KG1 (cell line): ENCODE measurements at places on chromosomes 1 and 21.
A peak's percentile ranks its signal among the peaks of the same experiment; 100 is the strongest.

DNA sequence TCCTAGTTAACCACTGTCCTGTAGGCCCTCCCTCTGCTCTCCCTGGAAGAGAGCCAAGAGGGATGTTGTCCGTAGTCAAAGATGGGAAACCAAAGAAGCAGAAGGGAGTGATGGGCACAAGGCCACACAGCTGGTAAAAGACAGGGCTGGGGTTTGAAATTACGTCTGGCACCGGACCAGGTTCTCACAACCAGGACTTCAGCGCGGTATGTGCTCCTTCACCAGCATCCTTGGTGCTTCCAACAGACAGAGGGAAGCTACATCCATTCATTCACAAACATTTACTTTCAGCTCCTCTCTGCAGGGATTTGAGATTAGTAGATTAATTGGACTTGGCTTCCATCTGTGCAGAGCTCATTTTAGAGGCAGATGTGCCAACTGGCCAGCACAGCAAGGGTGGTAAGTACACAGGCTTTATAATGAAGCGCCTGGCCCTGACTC is 191.2 kb downstream of the TRABD2B start:
- no peak for DNase-seq

- peak; percentile 46 for DNase-seq
These were observed 132.9 kb upstream of the DPYD start for GRCh38 chr1:98053471-98054366.

- no peak for DNase-seq
These were observed 9.4 kb upstream of the MFAP2 start for GRCh38 chr1:16989676-16990391.

GRCh38 chr1:69523032-69523431 is 44.7 kb upstream of the LRRC7 start:
- no peak for DNase-seq

DNA sequence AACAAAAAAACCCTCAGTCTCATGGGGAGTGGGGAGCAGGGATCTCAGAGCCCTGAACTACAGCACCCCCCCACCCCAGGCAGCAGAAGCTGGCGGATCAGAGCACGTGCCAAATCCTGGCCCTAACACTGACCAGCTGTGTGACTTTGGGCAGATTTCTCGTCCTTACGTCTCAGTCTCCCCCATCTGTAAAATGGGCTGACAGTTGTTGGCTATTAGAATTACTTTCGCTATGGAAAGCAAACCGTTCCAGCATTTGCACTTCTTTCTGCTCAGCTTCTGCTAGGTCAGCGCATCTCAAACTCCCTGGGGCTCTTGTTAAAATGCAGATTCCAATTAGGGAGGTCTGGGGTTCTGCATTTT is 15.5 kb downstream of the TNFRSF8 start:
- no peak for DNase-seq

- no peak for DNase-seq
These were observed 20.9 kb downstream of the SLC1A7 start for GRCh38 chr1:53121319-53122172.

DNA sequence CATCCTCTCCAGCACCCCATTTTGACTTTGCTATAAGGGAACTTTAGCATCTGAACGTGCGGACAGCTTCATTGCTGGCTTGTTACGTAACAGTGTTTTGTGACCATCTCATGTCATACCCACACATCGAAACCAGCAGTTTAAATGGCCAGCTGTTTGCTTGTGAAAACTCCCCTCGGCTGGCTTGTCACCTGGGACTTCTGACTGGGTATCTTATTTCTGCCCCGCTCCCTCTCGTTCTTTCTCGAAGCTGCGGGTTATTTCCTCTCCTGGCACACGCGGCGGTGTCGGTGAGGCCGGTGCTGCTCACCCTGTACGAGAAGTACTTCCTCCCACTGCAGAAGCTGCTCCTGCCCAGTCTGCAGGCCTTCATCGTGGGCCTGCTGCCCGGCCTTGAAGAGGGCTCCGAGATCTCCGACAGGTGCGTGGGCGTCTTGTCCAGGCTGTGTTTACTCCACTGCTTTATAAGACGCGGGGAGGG is 43.5 kb downstream of the DOP1B start:
- DNase-seq, result no peak

DNA sequence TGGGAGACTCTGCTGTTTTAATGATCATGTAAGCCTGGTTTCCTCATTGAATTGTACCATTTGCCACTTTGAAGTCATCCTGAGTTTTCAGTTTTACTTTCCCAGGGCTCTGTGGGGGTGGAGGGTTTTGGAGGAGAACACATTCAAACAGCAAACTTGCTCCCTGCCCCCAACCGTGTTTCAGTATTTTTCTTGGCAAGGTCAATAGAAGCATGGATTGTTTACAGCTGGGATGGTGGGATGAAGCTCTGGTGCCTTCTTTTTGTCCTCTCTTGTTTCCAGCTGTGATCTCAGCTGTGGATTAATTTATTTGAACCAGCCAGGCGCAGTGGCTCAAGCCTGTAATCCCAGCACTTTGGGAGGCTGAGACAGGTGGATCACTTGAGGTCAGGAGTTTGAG is 54.3 kb upstream of the SERBP1 start:
- DNase-seq, result no peak

DNA sequence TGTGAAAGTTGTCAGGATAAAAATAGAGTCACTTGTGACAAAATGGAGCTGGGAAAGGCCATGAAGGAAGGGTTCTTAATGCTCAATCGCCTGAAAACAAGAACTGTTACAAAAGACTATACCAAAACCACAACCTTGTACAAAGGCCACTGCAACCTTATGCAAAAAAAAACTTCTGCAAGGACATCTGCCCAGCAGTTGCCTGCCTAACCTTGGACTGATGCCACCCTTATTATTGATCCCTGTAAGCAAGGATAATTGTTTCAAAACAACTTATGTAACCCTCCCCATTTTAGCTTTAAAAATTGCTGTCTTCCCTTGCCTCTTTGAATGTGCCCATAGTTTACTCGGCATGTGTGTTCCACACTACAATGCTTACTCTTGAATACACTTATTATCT is 5.7 kb downstream of the ALG14 start:
- no peak for DNase-seq

DNA sequence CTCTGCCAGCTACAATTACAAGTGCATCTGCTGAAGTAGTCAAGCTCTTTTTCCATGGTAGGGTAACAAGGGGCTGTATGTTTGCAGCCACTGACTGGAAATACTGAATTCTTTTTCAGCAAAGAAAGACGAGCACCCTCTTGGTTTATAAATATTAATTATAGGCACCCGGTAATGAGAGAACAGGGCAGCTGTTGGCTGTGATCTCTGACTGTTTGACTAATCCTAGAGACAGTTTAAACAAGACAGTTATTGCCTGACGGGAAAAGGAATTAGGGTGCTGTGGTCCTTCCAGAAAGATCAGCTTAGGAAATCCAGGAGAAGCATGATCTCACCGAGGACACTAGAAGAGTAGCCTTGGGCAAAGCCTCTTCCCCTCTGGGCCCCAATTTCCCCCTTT is 183.7 kb upstream of the ZC3H12A start:
- DNase-seq, result no peak

- no peak for DNase-seq
These were observed 113.6 kb upstream of the IGSF21 start for GRCh38 chr1:17994046-17994445.

DNA sequence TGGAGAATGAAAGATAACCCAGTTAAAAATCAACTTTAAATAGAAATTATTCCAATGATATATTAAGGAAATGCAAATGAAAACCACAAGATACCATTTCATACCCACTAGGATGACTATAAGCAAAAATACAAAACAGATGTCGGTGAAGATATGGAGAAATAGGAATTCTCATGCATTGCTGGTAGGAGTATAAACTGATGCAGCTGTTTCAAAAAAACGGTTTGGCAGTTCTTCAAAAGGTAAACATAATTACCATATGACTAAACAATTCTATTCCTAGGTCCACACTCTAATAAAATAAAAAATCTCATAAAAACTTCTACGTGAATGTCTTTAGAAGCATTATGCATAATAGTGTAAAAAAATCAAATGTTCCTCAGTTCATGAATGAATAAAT is 763.3 kb upstream of the BRINP3 start:
- no peak for DNase-seq

DNA sequence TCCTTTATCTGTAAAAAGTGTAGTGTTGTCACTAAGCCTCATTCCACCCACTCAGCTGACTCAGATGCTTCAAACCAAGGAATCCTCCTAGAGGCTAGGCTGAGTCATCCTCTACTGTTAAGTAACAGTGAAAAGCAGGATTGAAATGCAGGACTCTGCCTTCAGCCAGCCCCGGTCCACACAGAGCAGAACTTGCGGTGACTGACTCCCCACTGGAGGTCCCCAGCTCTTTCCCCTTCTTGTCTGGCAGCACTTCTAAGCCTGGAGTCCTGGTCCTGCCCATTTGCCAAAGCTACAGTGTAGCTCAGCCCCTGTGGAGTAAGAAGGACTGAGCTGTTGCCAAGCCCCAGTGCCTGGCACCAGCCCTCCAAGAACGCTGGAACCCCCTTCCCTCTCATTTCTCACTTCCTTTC is 1.7 kb downstream of the RAB7B start:
- DNase-seq, result no peak

DNA sequence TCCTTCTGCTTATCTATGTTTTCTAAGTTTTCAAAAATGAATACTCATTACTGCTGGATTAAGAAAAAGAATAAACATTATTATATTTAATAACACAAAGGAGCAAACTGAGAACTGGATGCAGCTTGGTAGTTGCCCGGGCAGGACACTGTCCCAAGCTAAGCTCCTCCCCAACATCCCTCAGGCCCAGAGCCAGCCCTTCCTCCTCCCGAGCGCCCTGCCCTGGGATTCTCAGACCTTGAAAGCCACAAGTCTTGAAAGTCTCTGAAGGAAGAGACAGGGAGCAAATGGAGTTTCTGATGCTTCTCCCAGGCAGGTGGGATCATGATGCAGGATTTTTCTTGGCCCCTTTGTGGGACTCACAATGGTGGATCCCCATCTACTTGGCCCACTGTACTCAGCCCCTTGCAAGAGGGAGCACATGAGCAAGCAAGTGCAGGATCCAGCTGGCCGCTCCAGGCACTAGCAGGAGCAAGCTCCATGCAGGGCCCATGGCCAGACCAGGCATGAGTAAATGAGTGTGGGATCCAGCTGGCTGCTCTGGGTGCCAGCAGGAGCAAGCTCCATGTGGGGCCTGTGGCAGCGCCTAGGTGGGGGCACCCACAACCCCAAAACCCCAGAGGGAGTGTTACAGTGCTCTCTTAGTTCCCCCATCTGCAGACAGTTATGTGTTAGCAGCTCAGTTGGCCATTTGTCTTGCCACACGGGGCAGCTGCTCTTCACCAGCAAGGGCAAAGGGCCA is 32.1 kb upstream of the RAB4A start:
- no peak for DNase-seq

- no peak for DNase-seq
These were observed 14.1 kb downstream of the MTR start for GRCh38 chr1:236809148-236809547.
